DMS 273 treated with DMSO at 0.1 percent for 48 hours (cell line): ENCODE measurements at places on chromosomes 3 and 15.
A peak's percentile ranks its signal among the peaks of the same experiment; 100 is the strongest.

- DNase-seq: no peak
Observed at GRCh38 chr3:17945799-17946399, 203.5 kb upstream of the TBC1D5 start.

- no peak for DNase-seq
Observed at GRCh38 chr3:167750272-167750971, 14.9 kb downstream of the SERPINI1 start.

GRCh38 chr15:96342406-96343112 lies 12.1 kb downstream of the NR2F2 start:
- no peak for DNase-seq

GRCh38 chr3:147408188-147409100 lies 721 bp upstream of the ZIC1 start:
- no peak for DNase-seq

GRCh38 chr15:78282324-78282723 lies 17.1 kb downstream of the SKIC8 start:
- no peak for DNase-seq

DNA sequence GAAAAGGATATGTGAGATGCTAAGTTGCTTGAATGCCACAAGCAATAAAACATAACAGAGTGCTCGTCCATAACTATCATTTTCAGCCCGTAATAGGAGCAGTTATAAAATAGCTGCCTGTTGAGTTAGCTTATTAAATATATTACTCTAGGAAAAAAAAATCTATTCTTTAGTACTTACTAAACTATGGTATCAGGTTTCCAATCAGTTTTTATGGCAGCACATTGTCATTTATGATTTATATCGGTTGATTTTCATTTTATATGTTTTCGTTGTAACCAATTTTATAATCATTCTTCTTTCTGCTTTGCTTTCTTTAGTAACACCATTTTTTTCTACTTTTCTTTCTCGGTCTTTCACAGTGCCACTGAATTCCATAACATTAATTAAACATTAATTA lies 51.9 kb downstream of the SEMA6D start:
- DNase-seq: no peak

GRCh38 chr3:151931171-151931570 lies 57.7 kb downstream of the SUCNR1 start:
- no peak for DNase-seq

GRCh38 chr15:51121118-51121517 lies 26.4 kb upstream of the TNFAIP8L3 start:
- no peak for DNase-seq

GRCh38 chr3:158804441-158804840 lies 2.6 kb downstream of the MFSD1 start:
- no peak for DNase-seq

- DNase-seq: peak; percentile 55
Observed at GRCh38 chr3:194137506-194138474, 1.8 kb downstream of the HES1 start.

- no peak for DNase-seq
Observed at GRCh38 chr3:128178782-128179483, 25.7 kb downstream of the EEFSEC start.

DNA sequence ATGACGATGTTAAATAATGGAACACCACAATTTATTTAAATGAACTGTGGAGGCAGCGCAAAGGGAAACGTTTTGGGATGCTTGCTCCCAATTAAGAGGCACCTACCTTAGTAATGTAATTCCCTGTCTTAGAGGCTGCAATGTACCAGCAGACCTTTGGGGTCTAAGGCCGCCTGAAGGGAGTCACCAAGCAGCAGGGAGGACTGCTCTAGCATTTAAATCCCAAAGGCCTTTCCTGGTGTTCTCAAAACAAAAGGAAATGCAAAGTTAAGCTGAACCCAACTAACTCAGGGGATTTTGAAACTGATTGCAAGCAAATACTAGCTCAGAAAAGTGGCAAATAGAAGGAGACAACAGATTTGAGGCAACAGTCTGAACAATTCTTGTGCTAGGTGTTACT lies 510.8 kb downstream of the GABRG3 start:
- no peak for DNase-seq

DNA sequence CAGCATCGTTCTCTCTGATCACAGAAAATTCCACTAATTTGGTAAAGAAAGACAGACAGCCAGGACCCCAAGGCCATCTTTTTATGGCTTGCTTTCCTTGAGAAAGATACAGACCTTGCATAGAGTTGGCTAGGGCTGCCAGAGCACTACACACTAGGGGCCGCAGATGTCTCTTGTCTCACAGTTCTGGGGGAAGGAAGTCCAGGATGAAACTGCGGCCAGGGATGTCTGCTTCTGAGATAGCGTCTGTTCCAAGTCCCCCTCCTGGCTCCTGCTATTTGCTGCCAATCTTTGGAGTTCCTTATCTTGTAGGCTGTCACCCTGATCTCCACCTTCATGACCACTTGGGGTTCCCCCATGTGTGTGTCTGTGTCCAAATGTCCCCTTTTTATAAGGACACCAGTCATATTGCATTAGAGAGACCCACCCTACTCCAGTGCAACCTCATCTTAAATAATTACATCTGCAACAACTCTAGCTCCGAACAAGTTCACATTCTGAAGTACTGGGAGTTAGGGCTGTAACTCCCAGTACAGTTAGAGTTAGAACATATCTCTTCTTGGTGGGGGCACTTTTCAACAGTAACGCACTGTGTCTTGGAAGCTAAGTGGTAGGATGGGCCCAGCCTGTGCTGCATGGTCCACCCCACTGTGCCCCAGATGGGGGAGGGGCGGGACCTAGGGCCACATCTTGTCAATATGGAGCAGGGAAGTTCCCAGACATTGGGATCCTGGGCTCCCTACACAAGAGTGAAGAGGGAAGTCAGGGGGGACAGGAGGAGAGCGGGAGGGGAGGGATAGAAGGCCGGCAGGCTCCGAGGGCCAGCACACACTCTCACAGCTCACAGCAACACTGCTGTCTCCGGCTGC lies 42.2 kb downstream of the KLF15 start:
- DNase-seq: no peak

DNA sequence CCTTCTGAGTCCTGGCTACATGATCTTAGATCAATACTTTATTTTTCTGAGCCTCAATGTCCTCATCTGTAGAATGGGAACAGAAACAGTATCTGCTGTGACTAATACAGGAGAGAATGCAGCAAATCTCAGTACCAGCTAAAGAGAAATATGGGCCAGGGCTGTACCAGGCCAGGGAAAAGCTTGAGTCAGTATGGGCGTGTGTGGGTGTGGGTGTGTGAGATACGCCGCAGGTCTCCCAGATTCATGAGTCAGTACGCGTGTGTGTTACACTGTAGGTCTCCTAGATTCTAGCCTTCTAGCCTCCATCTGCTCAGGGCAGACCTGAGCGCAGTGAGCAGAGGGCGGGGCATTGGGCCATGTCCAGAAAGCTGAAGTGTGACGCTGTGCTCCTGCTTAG lies 15.2 kb downstream of the GNAI2 start:
- no peak for DNase-seq

DNA sequence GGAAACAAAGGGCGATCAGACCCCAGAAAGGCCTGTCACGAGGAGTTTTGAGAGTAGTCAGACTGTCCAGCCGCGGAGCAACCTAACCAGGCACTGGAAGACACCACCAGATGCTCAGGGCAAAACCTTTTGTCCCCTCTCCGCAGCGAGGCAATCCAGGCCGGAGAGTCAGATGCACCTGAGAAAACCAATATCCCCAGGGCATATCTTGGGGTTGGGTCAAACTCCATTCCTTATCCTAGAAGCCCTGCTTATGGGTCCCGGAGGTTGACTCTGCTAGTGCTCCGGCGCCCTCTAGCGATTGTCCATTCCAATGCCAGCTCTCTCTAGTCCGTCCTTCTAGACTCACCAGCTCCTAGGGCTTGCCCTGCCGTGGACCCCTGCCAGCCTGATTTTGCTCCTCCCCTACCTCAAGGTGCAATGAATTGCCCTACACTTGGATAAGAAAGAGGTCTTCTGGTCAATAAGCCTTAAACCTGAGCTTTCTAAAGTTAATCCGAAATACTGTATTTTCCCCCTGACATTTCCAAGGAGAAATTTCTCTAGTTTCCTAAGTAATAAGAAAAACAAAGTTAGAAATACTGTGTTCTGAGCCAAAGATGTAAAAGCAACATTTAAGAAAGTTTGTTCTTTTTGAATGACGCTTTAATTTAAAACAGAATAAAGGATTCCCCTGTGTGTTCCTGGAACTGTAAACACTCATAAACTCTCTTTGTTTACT lies 5.5 kb downstream of the CPNE4 start:
- peak; percentile 46 for DNase-seq
